Activated T-helper 17 cell treated with anti-CD3 and anti-CD28 coated beads, Interleukin-2, amount 50 U/mL, for 72 hours (primary cell): ENCODE measurements at places on chromosomes 5 and 9. TPM values are rescaled to one million over a fixed set of nuclear protein-coding genes. Genes with fewer than 3 reads are reported as not detected.

DNA sequence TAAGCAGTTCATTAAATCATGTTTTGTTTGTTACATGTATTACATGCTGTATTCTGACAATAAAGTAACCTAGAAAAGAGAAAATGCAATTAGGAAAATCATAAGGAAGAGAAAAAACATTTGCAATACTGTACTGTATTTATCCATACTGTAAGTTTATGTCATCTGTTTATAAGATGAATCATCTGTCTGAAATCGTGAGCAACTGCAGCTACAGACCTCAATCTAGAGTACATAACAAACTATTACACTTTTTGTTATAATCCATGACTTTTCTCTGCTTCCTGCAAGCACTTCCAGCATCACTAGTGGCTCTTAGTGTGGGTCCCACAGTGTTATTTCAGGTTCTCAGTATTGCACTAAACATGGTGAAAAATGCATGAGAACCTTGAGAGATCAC lies 144.4 kb upstream of the NR4A3 start:
- H3K27me3 ChIP-seq: peaks cover 19% of the 10 kb centered on the region
- H3K4me1 ChIP-seq: no peaks in the 10 kb centered on the region
- ATAC-seq: no peak
- no peak overlapping the region for H3K27ac ChIP-seq
- no peaks in the 10 kb centered on the region for H3K36me3 ChIP-seq
- no peak overlapping the region for H3K4me3 ChIP-seq

Gene SREK1IP1
- total RNA-seq: 28.2 TPM

Gene TAS2R1
- total RNA-seq: not detected

DNA sequence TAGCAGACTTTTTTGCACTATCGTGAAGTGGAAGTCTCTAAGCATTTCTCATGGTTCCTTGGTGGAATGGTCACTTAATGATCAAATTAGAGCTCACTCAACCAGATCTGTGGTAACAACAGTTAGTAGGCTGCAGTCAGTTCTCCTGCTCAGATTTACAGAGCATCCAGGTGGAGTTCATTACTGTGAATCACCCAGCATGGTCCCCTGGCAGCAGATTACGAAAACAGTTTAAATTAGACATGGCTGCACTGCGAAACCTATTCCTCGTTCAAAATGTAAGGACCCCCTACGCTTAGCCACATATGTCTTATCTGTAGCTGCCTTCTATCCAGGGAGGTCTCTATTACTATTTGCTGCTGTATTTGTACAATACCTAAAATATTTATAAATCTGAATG lies 823.6 kb upstream of the ARRDC3 start:
- H3K27ac ChIP-seq: no peak overlapping the region
- no peaks in the 10 kb centered on the region for H3K27me3 ChIP-seq
- no peaks in the 10 kb centered on the region for H3K4me1 ChIP-seq
- no peak for ATAC-seq
